ENCODE measurements at places on chromosomes 13 and 19. TPM values are rescaled to one million over a fixed set of nuclear protein-coding genes. Genes with fewer than 3 reads are reported as not detected.

The ZNF628 gene
- total RNA-seq = 3.0 TPM

The TNFSF13B gene
- 3.9 TPM for total RNA-seq

The NDFIP2 gene
- 47.2 TPM for total RNA-seq

The APOE gene
- total RNA-seq = 2.3 TPM

The RDH8 gene
- not detected for total RNA-seq

The SLC15A1 gene
- total RNA-seq = not detected

The URAD gene
- not detected for total RNA-seq

The PRKD2 gene
- total RNA-seq = 28.1 TPM

The FARSA gene
- 95.9 TPM for total RNA-seq

The FAM124A gene
- 1.2 TPM for total RNA-seq

The LILRB2 gene
- not detected for total RNA-seq

The ONECUT3 gene
- not detected for total RNA-seq

The GARIN5A gene
- not detected for total RNA-seq

The ZNF420 gene
- 6.9 TPM for total RNA-seq

The S1PR4 gene
- total RNA-seq = not detected

The TEX101 gene
- total RNA-seq = not detected

The GAPDHS gene
- total RNA-seq = not detected

The MPV17L2 gene
- 13.2 TPM for total RNA-seq

The CEACAM16 gene
- total RNA-seq = not detected

The LILRB1 gene
- not detected for total RNA-seq

The CGB3 gene
- not detected for total RNA-seq

The PRTN3 gene
- not detected for total RNA-seq

The ZNF610 gene
- 3.3 TPM for total RNA-seq

The SBK2 gene
- total RNA-seq = not detected

The SIGLEC9 gene
- total RNA-seq = not detected

The KCNN4 gene
- 0.30 TPM for total RNA-seq

The ZNF486 gene
- total RNA-seq = 5.3 TPM

The SCAF1 gene
- 40.9 TPM for total RNA-seq

The CLDND2 gene
- not detected for total RNA-seq

The ZNF296 gene
- total RNA-seq = 0.32 TPM

The RXFP2 gene
- total RNA-seq = not detected

The MZT1 gene
- total RNA-seq = 11.3 TPM

The IZUMO1 gene
- under 0.01 TPM for total RNA-seq

The CGB1 gene
- total RNA-seq = not detected

The ATXN8OS gene
- not detected for total RNA-seq

The MARCHF2 gene
- total RNA-seq = 76.9 TPM

The SIGLEC5 gene
- total RNA-seq = not detected

The TLE6 gene
- total RNA-seq = 0.89 TPM

The MISP3 gene
- total RNA-seq = 1.2 TPM

The NFIX gene
- 29.7 TPM for total RNA-seq

The TJP3 gene
- not detected for total RNA-seq

The LILRA1 gene
- total RNA-seq = not detected

The DAND5 gene
- total RNA-seq = not detected

The NUFIP1 gene
- 5.0 TPM for total RNA-seq

The PSG6 gene
- not detected for total RNA-seq

The CEACAM8 gene
- not detected for total RNA-seq

The CYP4F2 gene
- not detected for total RNA-seq

The CAPN12 gene
- 0.30 TPM for total RNA-seq

The TRPC4 gene
- 23.7 TPM for total RNA-seq

All from smooth muscle cell of the umbilical artery (primary cell).